CD8-positive, alpha-beta memory T cell (primary cell): ENCODE measurements at places on chromosomes 16 and 17. TPM values are rescaled to one million over a fixed set of nuclear protein-coding genes. Genes with fewer than 3 reads are reported as not detected.

GAST gene
- total RNA-seq, result not detected

TTC19 gene
- total RNA-seq, result 34.1 TPM

KRT32 gene
- not detected for total RNA-seq

VPS35 gene
- total RNA-seq, result 89.0 TPM

CTRB1 gene
- total RNA-seq, result not detected

ZNHIT3 gene
- total RNA-seq, result 57.6 TPM

CES3 gene
- total RNA-seq, result 0.24 TPM

CDC42EP4 gene
- total RNA-seq, result 0.47 TPM

ADORA2B gene
- total RNA-seq, result 0.88 TPM

SLC46A1 gene
- 5.6 TPM for total RNA-seq

RAB26 gene
- 0.20 TPM for total RNA-seq

KRTAP4-5 gene
- not detected for total RNA-seq

KIAA0753 gene
- 18.6 TPM for total RNA-seq

ACSM2B gene
- not detected for total RNA-seq

SPATA33 gene
- 16.9 TPM for total RNA-seq

PSMD3 gene
- total RNA-seq, result 185 TPM

ZNF598 gene
- 91.8 TPM for total RNA-seq

CDRT4 gene
- 2.7 TPM for total RNA-seq

PRSS21 gene
- 9.2 TPM for total RNA-seq

CRK gene
- 28.8 TPM for total RNA-seq

TLCD3A gene
- 7.9 TPM for total RNA-seq

ABCC6 gene
- not detected for total RNA-seq

CPNE7 gene
- total RNA-seq, result 6.1 TPM

SERPINF2 gene
- 0.33 TPM for total RNA-seq

TLCD3B gene
- 0.55 TPM for total RNA-seq

PIK3R6 gene
- total RNA-seq, result 0.18 TPM

TP53TG3F gene
- not detected for total RNA-seq

SLFN14 gene
- total RNA-seq, result 0.16 TPM

TBC1D3H gene
- total RNA-seq, result not detected

ASPHD1 gene
- total RNA-seq, result 1.7 TPM
